Suppressor macrophage treated with lipopolysaccharide for 1 hour (primary cell): ENCODE measurements at places on chromosomes 16 and 17.

GRCh38 chr16:4306470-4307214 is 9.2 kb upstream of the GLIS2 start:
- DNase-seq = no peak

DNA sequence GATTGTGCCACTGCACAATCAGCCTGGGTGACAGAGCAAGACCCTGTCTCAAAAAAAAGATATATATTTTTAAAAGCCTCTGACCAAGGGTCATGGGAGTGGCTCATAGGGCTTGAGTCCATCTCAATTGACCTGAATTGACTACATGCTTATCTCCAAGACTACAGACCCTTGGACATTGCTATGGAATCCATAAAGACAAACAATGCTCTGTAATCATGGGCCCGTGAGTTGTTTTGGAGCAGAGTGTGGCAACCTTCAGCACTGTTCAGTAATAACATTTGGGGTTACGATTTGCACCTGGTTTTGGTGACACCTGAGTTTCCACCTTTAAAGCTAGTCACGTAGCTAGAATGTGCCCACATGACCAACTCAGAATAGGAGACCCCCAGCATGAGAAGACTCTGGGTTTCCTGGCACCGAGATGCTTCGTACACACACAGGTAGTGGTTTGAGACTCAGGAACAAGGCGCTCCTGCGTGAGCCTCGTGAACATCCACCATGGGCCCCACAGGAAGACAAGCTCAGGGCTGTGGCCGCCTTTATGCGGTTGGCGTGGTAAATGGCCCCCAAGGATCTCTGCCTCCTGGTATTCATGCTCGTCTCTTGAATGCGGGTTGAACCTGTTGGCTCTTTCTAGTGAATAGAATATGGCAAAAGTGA is 66.6 kb upstream of the RPH3AL start:
- DNase-seq = no peak

GRCh38 chr16:66612422-66612821 is 7.9 kb downstream of the CMTM3 start:
- DNase-seq = no peak

DNA sequence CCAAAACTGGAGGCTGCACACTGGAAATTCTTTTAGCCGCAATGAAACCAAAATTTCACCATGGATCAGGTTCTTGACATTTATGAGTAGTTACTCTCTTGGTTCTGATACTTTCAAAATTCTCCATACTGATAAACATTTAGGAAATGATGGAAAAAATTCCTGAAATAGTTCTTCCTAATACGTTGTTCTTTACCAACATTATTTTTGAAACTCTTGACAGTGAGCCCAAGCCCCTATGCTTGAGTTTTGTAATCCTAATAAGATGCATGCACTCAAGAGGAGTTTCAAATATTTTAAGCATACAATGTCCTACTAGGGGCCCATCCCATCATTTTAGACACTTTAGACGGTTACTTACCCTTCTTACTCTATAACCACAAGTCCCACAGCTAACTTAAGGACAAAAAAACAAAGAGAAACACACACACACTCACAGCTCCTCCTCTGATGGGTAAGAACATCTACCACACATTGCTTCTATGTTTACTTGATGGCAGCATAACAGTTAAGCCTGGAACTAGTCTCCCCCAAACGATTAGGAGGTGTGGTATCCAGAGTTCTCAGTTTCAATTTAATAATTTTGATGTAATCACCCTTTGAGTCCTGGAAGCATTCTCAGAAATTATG is 3.7 kb downstream of the VEZF1 start:
- no peak for DNase-seq

- DNase-seq = no peak
Measured at GRCh38 chr16:3112881-3113574, 642 bp downstream of the ZNF205 start.
